ENCODE measurements at places on chromosomes 16 and 17.

- DNase-seq: no peak
Observed at GRCh38 chr17:50203604-50204345, 2.3 kb upstream of the COL1A1 start.

GRCh38 chr17:60525328-60525684 is 736 bp downstream of the APPBP2 start:
- no peak for DNase-seq

- no peak for DNase-seq
Observed at GRCh38 chr16:918741-919657, 51.8 kb downstream of the LMF1 start.

DNA sequence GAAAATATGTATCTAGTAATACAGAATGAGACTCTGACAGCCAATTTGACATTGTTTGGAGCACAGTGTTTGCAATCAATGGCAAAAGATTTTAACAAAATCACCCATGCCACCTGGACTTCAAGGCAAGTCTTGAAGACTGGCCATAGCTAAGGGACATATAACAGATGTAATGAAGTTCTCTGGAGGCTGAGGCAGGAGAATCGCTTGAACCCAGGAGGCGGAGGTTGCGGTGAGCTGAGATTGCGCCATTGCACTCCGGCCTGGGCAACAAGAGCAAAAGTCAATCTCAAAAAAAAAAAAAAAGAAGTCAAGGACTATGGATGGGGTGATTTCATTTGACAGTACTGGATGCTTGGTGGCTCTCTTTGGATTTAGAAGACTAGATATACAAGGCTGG is 5.6 kb upstream of the BPTF start:
- no peak for DNase-seq

- no peak for DNase-seq
Observed at GRCh38 chr16:64925166-64925565, 196.7 kb downstream of the CDH11 start.

DNA sequence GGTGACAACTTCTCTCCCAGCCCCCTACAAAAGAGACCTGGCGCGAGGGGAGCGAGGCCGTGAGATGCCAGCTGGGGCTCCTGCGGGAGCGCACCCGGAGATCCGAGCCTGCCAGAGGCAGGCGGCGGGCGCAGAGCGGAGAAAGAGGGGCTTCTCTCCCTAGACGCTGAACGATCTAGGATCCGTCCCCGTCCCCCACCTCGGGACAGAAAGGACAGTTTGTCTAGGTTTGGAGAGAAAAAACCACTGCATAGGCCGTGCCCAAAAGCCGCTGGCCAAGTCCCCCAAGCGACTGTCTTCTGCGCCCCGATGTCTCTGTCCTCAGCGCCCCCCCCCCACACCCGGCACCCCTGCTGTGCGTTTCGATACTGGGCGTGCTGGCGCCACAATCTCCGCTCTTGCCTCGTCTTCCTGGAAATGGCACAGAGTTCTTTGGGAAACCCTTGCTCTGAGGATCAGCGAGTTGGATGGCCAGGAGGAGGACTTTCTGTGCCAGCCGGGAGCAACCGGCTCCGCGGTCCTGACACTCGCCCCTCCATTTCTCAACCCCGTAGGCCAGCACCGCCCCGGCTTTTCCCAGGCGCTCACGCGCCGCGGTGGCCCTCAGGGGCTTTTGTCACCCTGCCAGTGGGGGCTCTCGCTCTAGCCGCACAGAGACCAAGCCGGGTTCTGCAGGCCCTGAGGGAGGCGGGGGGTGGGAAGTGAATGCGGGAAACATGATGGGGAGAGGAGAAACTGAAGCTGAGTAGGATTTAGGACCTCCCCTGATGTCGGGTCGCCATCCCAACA is 1.0 kb downstream of the SSTR2 start:
- DNase-seq: no peak

DNA sequence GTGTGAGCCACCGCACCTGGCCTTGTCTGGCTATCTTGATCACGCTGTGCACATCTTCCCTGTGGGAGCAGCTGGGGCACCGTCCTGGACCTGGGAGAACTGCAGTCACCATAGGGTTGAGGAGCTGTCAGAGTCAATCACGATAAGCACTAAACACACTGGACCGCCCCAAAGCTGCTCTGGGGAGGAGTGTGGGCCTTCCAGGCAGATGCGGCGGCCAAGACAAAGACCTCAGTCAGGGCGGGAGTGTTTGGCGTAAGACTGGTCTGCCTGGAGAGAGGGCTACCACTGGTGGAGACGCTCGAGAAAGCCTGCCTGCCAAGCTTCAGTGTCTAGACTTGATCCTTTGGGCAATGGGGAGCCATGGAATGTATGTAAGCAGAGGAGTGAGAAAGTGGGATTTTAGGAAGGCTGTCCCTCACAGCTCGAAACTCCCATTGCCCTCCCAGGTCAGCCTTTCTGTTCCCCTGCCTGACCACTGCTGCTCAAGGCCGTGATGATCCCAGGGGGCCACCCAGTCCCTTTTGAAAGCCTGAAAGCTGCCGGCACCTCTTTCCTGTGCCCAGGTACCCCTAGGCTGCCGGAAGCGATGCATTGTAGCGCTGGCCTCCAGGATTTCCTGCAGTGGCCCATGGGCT is 29.3 kb upstream of the CIBAR2 start:
- no peak for DNase-seq

GRCh38 chr17:28398280-28398981 is 7.6 kb downstream of the SLC46A1 start:
- no peak for DNase-seq

- DNase-seq: no peak
Observed at GRCh38 chr17:76447931-76448652, 4.9 kb downstream of the UBE2O start.

DNA sequence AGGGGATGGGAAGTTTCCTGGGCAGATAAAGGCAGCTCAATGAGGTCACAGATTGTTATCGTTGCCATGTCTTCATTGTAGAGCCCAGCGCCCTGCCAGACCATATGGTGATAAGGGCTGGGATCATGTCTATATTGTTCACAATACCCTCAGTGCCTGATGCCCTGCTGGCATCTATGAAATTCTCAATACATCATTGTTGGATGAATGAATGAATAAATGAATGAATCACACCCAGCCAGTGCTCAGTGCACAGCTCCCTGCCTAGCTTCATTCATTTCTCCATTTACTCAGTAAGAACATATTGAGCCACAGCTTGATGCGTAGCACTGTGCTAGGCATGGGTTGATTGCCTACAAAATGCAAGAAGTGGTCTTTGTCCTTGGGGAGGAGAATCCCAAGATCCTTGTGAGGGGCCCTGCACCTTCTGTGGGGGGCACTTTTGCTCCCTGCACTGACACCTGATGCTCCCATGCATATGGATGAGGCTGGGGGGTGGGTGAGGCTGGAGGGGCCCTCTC is 29.7 kb downstream of the MRC2 start:
- DNase-seq: no peak

- DNase-seq: no peak
Observed at GRCh38 chr16:4911970-4912386, 25.0 kb downstream of the PPL start.

DNA sequence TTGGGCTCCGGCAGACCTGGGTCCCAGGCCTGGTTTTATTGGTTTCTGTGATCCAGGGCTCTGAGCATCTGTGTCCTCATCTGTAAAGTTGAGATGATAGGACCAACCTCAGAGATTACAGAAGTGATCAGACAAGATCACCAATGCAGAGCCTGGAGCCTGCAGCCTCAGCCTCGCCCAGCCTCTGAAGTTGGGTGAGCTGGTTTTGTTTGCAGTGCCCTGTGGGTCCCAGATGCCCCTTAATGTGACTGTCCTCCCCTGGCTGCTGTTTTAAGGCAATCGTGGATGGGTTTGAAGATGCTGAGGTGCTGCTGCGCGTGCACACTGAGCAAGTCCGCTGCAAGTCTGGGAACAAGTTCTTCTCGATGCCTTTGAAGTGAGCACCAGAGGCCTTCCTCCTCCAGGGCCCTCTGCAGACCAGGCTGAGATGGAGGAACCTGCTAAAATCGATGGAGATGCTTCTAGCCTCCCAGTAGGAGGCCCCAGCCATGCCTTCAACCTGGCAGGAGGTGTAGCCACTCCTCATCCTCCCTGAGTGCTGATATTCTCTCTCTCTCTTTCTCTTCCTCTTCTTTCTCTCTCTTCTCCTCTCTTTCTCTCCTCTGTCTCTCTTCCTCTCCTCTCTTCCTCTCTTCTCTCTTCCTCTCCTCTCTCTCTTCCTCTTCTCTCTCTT is 5.6 kb upstream of the MMP15 start:
- no peak for DNase-seq

DNA sequence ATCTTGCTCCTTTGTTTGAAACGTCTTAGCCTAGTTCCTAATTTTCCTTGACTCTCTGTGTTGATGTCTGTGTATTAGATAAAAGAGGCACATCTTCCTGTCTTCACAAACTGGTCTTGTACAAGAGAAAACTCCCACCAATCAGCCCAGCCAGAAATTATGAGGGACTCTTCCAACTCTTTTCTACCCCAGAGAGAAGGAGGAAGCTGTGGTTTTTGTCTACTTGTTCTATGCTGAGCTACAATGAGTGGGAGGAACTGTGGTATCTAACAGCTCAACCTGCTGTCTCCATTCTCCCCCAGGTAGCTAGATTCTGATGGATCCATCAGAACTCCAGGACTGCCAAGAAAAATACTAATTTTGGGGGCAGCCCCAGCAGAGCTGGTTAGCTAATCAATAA is 392.5 kb downstream of the HS3ST3B1 start:
- no peak for DNase-seq

- no peak for DNase-seq
Observed at GRCh38 chr16:83807327-83807709, 460 bp upstream of the HSBP1 start.

DNA sequence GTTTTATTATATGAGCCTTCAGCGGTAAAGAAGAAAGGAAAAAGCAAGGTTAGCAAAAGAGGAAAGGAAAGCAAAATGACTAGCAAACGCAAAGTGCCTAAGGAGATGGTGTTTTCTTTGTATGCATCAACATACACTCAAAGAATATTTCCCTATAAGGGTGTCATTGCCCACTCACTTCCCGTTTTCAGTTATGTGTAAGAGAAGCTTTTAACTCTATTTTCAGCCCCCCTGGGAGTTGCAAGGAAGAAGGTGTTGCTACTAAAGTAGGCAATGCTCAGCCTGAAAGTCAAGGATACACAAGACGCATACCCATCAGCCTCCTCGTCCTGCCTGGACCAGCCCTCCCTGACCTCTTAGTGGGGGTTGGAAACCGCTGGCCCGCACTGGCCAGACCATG is 267.7 kb upstream of the ZFHX3 start:
- no peak for DNase-seq

DNA sequence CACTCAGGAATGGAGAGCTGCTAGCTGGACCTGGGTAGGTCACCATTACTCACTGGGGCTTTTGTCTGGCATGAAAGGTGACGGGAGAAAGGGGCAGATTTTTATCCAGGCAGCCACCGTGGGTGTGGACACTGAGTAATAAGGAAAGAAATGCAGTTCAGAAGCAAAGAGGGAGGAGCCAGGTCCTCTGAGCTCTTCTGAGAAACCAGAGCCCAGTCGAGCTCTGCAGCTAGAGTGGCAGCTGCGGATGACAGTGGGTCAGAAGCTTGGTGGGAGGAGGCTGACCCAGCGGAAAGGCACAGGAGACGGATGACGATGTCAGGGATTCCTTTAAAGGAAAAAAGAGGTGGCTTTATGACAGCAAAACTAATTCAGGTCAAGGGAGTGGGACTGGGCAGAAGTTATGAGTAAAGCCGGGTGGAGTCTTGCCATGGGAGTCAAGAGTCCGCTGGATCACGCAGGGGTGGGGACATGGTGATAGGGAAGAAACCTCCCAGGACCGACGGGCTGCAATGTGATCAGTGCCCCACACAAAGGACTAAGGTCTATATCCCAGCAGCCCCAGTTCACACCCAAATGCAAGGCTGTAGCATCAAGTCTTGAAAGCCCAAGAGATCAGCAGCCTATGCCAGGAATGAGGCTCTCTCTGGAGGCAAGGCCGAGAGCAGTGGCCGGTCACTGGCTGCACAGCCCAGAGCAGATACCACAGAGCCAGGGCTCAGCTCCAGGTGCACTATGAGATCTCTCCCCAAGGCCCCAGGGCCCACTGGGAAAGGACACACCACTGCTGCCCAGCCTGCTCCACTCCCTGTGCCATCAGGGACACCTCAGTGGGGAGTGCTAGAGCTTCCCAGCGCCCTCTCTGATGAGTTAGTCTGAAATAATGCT is 6.3 kb upstream of the MNT start:
- DNase-seq: no peak

- peak; percentile 70 for DNase-seq
Observed at GRCh38 chr17:1143573-1143972, 36.2 kb downstream of the ABR start.

GRCh38 chr16:84119368-84119767 is 2.6 kb upstream of the MBTPS1 start:
- DNase-seq: no peak

- no peak for DNase-seq
Observed at GRCh38 chr16:89491238-89491869, 993 bp upstream of the ANKRD11 start.

- DNase-seq: no peak
Observed at GRCh38 chr16:69187446-69188235, 677 bp downstream of the SNTB2 start.

DNA sequence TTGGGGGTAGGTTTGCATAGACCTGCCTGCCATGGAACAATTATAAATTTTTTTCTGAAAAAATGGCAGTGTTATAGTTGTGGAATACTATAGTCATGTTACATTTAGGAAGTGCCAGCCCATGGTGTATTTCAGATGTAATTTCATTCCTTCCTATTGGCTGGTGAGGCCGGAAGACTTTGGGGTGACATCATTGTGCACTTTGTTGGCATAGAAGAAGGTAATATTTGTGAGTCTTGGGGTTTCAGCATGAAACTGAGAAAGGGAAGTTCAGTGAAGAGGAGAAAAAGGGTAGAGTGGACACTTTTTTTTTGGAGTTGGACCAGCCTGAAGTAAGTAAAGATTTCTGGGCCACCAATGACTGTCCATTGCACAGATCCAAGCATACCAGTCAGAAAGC is 16.0 kb upstream of the HEATR6 start:
- DNase-seq: no peak

DNA sequence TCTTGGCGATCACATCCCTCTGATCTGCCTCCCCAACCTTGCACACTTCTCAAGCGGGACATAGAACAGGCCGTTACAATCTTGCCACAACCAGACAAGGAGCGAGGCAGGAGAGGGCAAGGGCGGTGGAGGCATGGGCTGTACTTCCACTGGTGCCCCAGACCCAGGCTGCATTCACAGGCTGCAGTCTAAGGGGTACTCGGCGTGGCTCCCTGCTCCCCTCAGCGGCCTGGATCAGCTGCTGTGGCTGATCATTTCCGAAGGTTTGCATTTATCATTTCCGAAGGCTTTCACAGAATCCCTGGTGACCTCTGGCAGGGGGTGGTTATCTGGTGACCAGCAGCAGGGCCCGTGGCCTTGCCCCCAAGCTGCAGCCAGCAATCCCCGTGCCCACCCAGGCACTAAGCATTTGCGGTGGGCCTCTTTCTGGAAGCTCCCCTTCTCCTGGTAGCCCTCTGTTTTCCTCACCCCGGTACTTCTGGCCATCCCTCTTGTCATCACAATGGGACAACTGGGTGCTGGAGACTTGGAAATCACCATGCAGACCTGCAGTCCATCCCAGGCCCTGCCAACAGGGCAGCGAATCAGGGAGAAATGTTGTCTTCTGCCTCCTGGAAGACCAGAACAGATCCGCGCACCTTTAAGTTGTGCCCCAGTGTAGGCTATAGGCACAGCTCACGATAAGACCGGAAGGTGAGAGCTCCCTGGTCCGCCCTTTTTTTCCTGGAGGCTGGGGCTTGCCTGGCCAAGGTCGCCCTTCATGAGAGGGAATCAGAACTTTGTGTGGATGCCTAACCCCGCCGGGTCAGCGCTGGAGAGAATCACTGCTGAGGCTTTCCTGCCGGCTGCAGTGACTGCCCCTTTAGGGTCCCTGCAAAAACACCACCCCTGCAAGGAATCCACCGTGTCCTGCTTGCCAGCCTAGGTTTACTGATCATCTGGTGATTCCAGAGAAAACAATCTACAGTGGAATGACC is 1739.1 kb downstream of the TP53TG3F start:
- no peak for DNase-seq

All from left renal pelvis (tissue), 4 donors.